ENCODE measurements at places on chromosomes 13 and 19.

DNA sequence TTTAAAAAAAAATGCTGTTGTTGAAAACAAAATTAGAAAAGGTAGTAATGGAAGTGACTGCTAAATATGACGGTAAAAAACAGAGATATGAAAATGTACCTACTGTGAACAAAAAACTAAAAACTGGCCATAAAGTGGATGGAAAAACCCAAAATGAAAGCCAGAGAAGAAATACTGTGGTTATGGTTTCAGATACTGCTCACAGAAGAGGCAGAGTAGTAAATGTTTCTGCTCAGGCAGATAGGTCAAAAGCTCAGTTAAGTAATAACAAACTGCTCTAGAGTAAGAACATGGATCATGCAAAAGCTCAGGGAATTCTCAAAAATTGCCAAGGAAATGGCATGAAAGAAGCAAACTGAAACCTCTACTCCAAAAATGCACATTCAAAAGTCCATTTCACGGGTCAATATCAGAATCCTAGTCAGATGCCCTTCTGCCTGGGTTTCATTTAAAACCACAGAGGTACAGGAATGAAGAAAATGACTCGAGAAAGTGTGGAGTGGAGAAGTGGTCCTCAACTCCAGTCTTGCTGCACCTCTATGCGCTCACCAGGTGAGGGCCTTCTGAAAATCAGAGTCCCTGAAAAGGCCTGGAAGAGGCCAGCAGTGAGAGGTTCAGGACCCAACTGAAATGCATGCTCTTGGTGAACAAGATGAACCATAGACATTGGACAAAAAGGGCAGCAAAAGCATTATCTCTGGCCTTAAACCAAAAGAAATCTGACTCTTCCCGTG, 315.0 kb upstream of the SPRY2 start:
- DNase-seq, result no peak

- DNase-seq, result no peak
Observed at GRCh38 chr13:66640231-66640630, 589.9 kb downstream of the PCDH9 start.

- DNase-seq, result no peak
Observed at GRCh38 chr13:45846681-45847080, 4.9 kb downstream of the SIAH3 start.

DNA sequence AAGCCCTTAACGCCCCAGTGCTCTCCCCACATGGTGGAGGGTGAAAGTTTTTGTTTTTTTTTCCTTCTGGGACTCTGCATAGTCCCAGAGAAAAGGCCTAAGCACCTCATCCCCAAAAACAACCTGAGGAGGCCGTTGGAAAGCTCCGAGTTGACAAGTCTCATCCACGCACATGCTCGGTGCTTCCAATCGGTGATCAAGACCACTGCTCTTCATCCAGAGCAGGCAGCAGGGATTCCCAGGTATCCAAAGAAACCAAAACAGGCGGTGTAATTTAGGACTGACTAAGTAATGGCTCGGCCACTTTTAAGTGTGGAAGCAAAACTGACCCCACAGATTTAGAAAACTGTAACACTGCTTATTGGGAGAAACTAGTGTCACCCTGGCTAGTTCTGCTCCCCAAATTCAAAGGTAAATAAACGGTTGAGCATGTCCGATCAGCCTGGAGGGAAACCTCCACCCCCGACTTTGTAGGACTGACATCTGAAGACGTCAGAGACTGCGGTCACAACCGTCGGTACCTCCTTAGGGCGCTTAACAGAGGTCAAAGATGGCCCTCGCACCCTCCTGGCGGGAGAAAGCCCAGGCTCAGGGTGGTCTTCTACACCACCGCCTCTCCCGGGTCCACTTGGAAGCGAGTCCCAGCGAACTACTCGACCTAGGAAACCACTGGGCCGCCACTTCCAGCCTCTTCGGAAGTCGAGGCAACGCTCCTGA, 997 bp upstream of the ZNF446 start:
- no peak for DNase-seq

DNA sequence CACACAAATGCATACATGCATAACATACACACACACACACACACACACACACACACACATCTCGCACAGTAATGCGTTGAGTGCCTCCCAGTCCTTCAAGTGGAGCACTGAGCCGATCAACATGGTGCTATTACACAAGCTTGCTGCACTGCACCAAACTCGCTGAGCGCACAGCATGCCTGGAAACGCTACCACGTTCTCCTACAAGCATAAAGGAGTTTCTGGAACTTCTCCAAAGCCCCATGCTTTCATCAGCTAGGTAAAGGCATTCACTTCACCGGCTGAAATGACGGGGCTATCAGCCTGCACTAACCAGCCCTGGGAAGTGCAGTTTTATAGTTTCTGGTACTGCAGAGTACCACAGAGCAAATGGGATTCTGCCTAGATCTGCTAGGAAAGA, 92.7 kb downstream of the FGF14 start:
- DNase-seq, result no peak

DNA sequence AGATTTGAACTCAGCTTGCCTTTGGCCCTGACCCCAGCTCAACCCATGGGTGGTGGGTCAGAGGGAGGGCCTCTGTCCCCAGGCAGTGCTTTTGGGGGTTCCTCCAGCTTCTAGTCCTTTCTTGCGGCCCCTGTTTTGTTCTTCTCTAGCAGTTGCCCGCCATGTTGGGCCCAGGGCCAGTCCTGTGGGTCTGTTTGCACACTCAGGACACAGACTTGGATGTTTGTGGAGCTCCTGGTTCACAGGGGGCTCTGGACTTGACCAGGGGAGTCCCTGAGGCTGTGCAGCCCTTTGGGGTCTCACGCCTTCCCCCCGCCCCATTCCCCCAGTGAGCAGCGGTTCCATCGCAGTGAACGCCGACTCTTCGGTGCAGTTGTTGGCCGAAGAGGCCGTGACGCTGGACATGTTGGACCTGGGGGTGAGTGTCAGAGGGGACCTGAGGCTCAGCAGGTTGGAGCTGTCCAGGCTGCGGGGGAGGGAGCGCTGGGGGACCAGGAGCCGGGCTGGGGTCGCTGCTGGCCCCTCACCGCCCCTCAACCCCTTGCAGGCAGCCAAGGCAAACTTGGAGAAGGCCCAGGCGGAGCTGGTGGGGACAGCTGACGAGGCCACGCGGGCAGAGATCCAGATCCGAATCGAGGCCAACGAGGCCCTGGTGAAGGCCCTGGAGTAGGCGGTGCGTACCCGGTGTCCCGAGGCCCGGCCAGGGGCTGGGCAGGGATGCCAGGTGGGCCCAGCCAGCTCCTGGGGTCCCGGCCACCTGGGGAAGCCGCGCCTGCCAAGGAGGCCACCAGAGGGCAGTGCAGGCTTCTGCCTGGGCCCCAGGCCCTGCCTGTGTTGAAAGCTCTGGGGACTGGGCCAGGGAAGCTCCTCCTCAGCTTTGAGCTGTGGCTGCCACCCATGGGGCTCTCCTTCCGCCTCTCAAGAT, 2.5 kb downstream of the ATP5F1D start:
- peak; percentile 100 for DNase-seq

DNA sequence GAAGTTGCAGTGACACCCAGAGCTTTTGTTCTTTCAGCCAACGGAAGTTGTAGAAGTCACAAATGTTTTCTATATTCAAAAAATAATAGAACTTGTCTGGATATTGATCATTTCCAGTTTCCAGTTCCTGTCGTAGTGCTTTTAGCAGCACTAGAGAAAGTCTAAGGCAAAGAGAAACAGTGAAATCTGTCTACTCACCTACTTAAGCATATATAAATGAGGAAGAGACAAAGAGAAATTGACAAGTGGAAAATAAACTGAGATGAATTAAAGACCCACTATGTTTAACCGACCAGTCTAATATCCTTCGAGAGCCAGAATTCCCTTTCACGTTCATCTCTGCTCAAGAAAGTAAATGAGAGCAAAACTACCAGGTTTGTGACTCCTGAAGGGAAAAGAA, 36.7 kb downstream of the DACH1 start:
- DNase-seq, result no peak

DNA sequence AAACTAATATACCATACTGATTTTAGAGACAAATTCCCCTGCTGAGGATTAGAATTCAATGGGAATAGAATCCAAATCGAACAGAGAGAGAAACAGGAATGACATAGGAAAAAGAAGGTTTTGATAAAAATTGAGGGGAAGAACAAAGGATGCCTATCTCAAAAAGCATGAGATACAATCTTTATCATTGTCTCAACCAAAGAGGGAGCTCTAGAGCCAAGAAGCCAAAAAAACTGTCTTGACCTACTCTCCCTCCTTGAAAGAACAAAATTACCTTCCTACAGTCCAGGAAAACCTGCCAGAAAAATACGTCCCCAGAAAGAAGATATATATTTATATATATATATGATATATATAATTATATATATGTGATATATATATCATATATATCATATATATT, 39.2 kb upstream of the MIR17HG start:
- no peak for DNase-seq

DNA sequence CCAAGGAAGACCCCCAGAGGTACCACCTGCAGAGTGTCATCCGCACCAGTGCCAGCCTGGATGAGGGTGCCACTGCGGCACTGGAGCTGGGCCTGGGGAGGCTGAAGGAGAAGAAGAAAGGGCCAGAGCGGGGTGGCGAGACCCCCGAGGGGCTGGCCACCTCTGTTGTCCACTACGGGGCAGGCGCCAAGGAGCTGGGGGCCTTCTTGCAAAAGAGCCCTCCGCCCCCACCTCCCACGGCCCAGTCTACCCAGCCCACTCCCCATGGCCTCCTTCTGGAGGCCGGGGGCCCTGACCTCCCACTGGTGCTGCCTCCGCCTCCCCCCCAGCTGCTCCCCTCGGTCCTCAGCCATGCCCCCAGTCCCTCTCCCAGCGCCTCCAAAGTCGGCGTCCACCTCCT, 5.4 kb downstream of the PRR12 start:
- peak; percentile 80 for DNase-seq

DNA sequence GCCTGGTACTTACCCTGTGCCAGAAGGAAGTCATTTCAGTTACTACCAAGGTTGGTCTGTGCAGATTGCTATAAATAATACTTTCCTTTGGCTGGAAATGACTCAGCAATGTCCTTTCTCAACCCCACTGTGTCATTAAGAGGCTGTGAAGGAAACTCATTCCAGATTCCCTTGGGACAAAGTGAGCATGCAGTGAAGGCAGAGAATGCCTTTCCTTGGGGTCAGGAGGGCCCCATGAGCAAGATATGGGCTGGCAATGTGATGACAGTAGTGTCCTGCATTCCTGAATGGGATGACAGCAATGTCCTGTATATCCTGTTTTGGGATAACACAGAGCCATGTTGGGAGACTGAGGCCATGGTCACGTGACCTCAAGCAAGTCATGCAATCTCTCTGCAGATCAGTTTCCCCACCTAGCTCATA, 213.1 kb upstream of the TMTC4 start:
- DNase-seq, result peak; percentile 32

- no peak for DNase-seq
Observed at GRCh38 chr13:111215081-111216047, 100.3 kb downstream of the ARHGEF7 start.

DNA sequence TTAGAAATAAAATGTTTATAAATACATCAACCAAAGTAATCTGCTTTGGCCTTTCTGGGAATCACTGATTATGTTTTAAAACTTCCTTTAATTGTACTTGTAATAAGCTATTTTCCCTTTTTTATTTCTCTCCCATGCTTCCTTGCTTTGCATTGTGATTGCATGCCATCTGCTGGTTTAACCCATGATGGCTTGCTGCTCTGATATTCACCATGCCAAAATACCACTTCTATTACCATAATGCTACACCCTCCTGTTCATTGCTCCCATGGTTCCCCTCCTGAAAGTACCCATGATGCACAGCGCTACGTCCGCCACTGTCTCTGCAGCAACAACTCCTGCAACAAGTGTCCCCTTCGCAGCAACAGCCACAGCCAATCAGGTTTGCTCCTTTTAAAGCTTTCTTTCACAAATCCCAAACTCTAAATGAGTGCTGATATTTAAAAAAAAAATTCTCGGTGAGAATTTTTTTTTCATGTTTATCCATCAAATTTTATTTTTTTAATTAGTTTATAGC, 67.7 kb upstream of the RAP2A start:
- DNase-seq, result no peak

DNA sequence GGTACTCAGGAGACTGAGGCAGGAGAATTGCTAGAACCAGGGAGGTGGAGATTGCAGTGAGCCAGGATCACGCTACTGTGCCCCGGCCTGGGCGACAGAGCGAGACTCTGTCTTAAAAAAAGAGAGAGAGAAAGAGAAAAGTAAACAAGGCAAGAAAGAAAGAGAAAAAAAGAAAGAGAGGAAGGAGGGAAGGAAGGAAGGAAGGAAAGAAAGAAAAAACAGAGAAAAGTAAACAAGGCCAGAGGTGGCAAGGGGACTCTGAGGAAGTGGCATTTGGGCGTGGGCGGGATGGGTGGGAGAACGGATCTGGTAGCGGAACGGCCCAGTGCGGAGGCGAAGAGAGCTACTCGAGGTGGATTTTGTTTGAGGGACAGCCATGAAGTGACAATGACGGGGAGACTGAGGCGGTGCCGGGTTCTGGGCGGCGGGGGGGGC, 7.5 kb upstream of the ARRDC2 start:
- no peak for DNase-seq

- DNase-seq, result no peak
Observed at GRCh38 chr13:29730253-29730652, 120.2 kb downstream of the UBL3 start.

DNA sequence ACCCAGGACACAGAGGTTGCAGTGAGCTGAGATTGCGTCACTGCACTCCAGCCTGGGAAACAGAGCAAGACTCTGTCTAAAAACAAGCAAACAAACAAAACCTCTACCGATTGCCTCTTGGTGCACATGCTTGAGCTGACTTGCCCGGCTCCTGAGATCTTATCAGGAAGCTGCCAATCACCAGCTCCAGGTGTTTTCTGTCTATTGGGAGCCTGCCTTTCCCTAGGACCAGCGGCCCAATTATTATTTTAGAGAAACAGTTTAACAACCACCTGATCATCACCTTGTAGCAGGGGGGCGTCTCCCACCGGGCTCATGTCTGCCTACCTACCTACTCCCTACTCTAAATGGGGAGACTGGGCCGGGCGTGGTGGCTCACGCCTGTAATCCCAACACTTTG, 10.8 kb downstream of the CLEC4M start:
- no peak for DNase-seq

DNA sequence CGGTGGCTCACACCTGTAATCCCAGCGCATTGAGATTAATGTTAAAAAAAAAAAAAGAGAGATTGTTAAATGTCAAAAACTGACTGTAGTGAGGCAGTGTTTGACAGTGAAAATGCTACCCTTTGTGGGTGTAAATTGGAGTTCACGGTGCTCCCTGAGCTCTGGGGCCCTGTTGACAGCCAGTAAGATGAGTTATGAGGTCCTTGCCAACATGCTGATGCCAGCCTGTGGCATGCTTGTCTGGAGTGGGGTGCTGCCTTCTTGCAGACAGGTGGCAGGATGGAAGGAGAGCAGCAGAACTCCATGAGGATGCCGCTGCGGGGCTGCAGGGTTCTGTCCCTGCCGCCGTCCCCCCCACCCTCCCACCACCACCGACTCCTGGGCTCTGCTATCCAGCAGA, 25.9 kb downstream of the PRAM1 start:
- no peak for DNase-seq

- DNase-seq, result peak; percentile 91
Observed at GRCh38 chr19:3095441-3096191, 1.5 kb downstream of the GNA11 start.

DNA sequence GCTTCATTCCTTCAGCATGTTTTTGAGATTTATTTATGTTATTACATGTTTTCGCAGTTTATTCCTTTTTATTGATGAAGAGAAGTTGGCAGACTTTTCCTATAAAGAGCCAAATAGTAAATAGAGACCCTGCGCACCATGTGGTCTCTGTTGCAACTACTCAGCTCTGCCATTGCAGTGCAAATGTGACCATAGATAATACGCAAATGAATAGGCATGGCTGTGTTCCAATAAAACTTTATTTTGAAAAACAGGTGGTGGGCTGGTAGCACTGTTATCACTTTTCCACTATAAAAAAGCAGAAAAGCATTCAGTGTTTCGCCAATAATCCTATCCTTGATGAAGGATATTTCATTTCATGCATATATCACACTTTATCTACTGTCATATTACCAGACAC, 95.0 kb downstream of the DNAJC3 start:
- DNase-seq, result no peak

Data from osteoblast (primary cell).